Panc1 (cell line): ENCODE measurements at places on chromosomes 6 and 20.

DNA sequence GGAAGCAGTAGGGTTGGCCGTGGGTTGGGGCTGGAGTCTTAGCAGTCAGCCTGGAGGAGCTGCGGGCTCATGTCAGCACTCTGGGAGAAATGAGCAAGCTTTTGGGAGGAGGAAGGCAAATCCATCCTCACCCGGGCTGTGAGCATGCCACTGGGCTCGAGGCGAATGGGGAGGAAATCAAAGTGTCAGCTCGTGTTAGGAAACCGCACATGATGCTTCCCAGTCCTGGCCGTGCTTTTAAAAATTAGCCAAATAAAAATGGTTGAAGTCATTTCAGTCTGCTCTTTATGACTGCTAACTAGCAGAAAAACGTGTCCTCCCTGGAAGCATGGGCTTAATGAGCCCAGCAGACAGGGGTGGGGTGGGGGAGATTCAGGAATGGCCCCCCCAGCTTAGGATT lies 98.1 kb downstream of the NFATC2 start:
- DNase-seq, result no peak

DNA sequence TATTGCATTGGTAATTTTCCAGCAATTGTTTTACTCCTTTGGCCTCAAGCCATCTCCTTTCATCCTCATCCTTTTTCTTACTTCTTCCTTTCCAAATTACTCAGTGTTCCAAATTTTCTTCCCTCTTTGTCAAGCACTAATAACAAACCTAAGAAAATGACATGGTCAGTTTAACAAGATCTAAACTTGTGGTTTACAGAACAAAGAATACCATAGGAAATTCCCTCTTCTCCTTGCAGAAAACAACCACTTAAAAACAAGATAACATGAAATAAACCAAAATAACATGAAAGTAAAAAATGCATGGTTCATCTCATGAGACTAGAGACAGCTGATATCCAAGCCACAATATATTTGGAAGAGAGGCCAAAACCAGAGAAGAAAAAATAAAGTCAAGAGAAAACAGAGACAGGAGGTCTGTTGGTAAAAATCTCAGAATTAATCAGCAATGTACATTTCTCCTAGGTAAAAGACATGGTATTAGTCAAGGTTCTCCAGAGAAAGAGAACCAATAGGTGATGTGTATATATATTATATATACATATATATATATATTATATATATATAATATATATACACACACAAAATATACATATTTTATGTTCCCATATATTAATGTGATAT lies 51.0 kb upstream of the SENP6 start:
- no peak for DNase-seq

GRCh38 chr20:57601737-57602136 lies 18.5 kb downstream of the ZBP1 start:
- DNase-seq, result no peak

DNA sequence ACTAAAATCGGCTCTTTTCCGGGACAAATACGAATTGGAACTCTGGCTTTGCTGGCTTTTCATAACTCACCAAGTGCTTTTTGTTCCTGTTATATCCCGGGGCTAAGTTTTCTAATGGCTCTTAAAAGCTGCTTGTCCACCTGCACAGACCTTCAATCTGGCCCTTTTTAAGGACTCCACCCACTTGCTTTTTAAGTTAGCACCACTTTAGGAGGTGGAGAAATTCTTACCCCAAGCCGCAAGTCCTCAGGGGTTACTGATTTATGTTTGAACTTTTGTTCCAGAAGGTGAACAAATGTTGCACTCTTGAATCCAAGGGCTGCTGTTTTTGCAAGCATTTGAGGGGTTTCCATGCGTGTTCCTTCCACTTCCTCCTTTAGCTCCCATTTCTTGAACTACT lies 37.8 kb downstream of the FAM184A start:
- DNase-seq, result no peak

GRCh38 chr20:19890445-19891051 lies 126.6 kb upstream of the NAA20 start:
- no peak for DNase-seq

DNA sequence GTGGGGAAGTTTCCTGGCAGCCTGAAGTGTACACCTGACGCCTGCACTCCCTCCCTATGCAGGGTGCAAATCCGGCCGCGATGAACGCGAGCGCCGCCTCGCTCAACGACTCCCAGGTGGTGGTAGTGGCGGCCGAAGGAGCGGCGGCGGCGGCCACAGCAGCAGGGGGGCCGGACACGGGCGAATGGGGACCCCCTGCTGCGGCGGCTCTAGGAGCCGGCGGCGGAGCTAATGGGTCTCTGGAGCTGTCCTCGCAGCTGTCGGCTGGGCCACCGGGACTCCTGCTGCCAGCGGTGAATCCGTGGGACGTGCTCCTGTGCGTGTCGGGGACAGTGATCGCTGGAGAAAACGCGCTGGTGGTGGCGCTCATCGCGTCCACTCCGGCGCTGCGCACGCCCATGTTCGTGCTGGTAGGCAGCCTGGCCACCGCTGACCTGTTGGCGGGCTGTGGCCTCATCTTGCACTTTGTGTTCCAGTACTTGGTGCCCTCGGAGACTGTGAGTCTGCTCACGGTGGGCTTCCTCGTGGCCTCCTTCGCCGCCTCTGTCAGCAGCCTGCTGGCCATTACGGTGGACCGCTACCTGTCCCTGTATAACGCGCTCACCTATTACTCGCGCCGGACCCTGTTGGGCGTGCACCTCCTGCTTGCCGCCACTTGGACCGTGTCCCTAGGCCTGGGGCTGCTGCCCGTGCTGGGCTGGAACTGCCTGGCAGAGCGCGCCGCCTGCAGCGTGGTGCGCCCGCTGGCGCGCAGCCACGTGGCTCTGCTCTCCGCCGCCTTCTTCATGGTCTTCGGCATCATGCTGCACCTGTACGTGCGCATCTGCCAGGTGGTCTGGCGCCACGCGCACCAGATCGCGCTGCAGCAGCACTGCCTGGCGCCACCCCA lies 1.2 kb downstream of the GPR6 start:
- DNase-seq, result no peak

DNA sequence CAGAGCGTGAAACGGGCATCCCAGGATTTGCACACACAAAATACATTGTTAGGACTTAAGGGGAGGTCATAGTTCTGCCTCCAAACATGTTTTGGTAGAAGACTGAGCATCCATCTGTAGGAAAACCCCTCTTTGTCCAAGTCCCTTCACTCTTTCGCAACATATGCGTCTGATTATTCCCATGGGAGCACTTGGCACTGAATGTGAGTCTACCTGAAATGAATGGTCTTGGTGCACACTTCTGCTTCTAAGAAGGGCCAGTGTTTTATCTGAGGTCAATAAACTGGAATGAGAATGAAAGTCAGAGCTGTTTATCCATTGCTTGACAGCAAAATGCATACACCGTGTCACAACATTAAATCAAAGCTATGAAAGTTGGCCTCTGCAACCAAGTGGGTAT lies 33.0 kb downstream of the GJA10 start:
- no peak for DNase-seq

- DNase-seq, result no peak
These were observed 125.1 kb upstream of the NXT1 start for GRCh38 chr20:23225407-23226060.

- no peak for DNase-seq
These were observed 77.0 kb downstream of the JPH2 start for GRCh38 chr20:44109951-44110361.

- DNase-seq, result no peak
These were observed 128.9 kb upstream of the PMEPA1 start for GRCh38 chr20:57838670-57839151.

DNA sequence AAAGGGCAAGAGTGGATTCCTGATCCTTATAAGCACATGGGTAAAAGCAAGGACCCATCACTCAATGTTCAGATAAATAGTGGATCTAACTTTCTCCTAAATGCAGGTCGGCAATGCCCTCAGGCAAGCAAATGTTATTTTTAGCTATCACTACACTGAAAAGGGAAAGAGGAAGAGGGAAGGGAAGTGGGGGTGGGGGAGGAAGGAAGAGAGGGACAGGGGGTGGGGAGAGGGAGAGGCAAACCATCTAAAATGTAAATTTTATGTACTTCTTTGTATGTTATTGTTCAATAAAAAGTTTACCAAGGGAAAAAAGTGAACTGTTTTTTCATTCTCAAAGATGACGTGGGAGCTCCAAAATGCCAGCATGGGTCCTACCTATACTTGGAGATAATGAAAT lies 44.2 kb downstream of the CHD6 start:
- no peak for DNase-seq

- DNase-seq, result no peak
These were observed 82.8 kb upstream of the HIVEP1 start for GRCh38 chr6:11929241-11929835.

DNA sequence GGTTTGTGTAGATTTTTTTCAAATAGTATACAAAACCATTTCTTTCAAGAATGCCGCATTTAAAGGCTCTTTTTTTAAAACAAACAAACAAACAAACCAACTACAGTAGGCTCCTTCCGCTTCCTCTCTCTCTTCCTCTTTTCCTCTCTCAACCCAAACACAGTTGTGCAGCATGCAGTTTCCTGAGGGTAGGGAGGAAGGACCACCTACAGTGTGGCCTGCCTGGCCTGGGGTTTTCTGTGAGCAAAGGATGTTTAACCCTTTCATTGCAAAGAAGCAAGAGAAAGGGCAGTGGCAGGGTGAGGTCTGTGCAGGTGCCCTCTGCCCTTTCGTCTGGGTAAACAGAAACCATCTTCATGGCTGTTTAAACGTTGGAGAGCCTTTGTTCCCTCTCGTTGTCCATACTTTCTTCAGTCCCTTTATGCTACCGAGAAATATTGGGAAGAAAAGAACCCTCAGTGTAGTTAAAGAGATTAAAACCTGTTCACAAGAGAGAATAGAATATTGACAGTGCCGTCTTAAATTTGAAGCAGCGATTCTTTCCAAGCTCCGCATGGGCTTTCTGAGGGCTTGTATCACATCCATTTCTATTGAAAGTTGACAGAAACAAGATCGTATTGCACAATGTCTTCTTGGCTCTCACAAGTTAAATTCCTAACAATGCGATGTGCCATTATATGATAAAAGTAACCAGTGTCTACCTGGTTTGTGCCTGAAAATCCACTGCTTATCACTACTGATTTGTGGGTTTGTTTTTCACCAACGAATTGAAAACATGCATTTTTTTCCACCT lies 215.5 kb upstream of the SNX9 start:
- no peak for DNase-seq

DNA sequence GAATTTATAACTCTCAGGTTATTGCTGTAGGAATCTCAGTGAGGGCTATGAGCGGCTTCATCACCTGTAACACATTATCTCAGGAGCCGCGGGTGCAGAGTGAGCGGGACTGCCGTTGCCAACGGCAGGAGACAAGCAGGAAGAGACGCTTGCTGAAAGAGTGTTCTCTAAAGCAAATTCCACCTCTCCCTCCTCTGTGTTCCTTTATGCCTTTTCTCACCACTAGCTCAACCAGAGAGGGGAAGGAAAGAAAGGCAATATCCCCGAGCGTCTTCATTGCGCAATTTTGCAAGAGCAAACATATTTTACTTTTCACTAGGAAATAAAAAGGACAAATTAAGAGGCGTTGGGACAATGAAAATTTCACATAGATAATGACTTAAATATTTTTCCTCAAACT lies 185.2 kb upstream of the EXOC2 start:
- DNase-seq, result no peak

GRCh38 chr20:910870-911770 lies 5.0 kb downstream of the ANGPT4 start:
- no peak for DNase-seq

GRCh38 chr20:42530855-42531448 lies 658.8 kb downstream of the PTPRT start:
- DNase-seq, result peak; percentile 25

- no peak for DNase-seq
These were observed 26.1 kb upstream of the KCNB1 start for GRCh38 chr20:49508435-49509199.

- DNase-seq, result no peak
These were observed 576.6 kb downstream of the PTPRT start for GRCh38 chr20:42613076-42613475.

- no peak for DNase-seq
These were observed 1.2 kb upstream of the ACSS1 start for GRCh38 chr20:25058847-25059810.

DNA sequence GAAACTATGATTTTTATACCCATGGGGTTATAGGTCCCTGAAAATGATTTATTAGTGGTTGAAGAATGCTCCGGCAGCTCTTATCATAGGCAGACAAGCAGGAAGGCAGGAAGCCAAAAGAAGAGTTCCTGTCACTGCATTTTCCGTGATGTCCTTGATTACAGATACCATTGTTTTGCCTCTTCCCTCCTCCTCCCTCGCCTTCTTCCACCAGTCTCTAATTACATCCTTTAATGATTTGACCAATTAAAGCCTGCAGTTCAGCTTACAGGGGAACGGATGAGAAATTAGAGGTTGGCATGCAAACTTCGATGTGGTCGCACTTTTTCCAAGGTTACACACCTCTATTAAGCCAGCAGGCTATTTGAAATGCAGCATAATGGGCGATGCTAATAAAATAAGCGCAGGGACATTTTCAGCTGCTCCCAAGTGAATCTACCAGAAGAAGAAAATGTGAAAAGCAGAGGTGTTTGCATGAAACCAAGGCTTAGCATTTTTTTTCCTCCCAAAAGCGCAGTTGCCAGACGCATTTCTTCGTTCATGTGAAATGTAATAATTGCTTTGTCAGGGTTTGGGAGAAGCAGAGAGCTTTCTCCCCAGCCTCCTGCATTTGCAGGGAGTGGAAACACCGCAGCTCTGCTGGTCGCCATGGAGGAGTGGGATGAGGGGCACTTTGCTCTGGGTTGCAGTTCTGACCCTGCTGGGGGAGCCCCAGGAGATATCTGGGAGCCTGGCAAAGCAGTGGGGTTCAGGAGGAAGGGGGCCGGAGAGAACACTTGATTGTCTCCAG lies 6.0 kb downstream of the NOX3 start:
- DNase-seq, result no peak

DNA sequence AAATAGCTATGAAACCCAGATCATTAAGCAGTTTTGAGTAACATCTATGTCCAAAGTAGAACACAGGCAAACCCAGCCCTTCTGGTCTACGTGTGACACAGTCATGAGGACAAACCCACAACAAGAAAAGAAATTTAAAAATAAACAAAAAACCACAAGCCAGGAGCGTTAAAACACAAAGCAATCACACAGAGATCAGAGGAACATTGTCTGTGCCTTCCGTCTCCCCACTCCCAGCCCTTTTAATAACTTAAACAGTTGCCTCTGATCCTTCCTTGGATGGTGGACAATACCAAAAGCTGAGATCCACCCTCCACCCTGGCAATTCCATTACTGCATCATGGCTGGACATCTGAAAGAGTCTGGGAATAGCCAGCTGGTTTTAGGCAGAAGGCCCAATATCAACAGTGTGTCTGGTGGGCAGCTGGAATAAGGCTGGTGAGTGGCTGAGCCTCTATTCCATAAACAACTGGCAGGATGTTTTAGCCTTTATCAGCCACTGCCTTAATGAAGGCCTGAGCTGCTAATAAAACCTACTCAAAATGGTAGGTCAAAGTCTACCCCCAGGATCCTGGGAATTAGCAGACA lies 15.7 kb upstream of the LAMA4 start:
- DNase-seq, result no peak

DNA sequence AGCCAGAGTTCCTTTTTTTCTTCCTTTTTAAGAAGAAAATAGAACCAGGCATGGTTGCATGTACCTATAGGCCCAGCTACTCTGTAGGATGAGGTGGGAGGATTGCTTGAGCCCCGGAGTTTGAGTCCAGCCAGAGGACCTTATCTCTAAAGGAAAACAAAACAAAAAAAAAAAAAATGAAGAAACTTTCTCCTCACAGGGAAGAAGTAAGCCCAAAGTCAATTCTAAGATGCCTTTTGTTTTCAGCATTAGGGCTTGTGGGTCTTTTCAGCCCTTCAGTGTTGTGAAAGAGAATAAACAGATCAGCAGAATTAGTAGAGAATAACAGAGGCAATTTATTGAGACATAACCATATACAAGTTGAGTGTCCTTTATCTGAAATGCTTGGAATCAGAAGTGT lies 26.8 kb downstream of the ZNF451 start:
- DNase-seq, result no peak
